Activated CD8-positive, alpha-beta T cell treated with anti-CD3 and anti-CD28 coated beads for 36 hours (primary cell): ENCODE measurements at places on chromosomes 2 and 18. TPM values are rescaled to one million over a fixed set of nuclear protein-coding genes. Genes with fewer than 3 reads are reported as not detected.

- no peak for DNase-seq
Observed at GRCh38 chr18:9838144-9838877, 47.5 kb upstream of the TXNDC2 start.

GRCh38 chr18:63155169-63155852 lies 164.3 kb downstream of the BCL2 start:
- peak; percentile 92 for DNase-seq

DNA sequence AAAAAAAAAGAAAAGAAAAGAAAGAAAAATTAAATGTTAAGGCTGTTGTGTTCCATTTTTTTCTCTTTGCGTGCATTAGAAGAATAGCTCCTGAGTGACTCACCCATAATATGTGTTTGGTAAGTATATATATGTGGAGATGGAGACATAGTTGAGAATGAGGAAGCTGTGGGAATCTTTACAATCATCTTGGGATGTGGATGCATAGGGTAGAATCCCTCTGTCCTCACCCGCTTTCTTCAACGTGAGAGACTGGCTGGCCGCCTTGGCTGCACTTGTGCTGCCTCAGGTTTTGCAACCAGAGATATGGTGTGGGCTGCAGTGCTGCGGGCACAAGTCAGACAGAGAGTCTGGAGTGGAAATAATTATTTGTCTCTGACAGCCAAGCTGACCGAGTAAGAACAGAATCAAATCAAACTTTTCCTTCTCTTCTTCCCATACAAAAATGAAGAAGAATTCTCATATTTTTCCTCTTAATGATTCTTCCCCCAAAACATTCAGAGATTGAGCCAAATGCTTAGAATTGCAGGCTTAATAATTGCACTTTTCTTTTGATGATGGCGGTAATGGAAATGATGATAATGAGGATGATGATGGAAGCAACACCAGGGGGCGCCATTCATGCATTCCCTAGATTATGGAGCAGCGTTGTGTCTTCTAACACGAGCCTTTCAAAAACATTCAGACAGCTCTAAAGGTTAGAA lies 48.5 kb downstream of the SERPINB7 start:
- peak; percentile 56 for DNase-seq

DNA sequence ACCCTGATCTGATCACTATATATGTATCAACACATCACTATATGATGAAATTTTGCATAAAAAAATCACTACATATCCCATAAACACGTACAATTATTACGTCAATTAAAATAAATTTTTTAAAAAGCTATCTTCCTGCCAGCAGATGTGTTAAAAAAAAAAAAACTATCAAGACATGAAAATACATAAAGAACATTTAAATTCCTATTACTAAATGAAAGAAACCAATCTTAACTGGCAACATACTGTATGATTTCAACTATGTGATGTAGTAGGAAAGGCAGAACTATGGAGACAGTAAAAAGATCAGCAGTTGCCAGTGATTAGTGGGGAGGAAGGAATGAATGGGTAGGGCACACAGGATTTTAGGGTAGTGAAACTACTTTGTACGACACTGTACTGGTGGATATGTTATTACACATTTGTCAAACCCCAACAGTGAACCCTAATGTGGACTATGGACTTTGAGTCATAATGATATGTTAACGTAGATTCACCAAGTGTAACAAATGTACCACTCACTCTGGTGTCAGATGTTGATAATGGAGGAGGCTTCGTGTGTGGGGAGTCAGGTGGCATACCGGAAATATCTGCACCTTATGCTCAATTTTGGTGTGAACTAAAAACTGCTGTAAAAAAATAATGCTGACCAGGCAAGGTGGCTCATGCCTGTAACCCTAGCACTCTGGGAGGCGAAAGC lies 27.4 kb downstream of the USP34 start:
- DNase-seq: no peak

- DNase-seq: no peak
Observed at GRCh38 chr2:217186668-217187159, 326.9 kb upstream of the TNP1 start.

- DNase-seq: no peak
Observed at GRCh38 chr18:79642626-79643025, 37.0 kb upstream of the CTDP1 start.

IL1A gene
- 0.69 TPM for total RNA-seq
